CD4-positive, alpha-beta T cell treated with Interleukin-15 for 4 hours (primary cell): ENCODE measurements at places on chromosomes 5 and 9.

- no peak for DNase-seq
Measured at GRCh38 chr9:136086951-136087740, 7.9 kb downstream of the NACC2 start.

GRCh38 chr9:71506821-71507220, 261.5 kb downstream of the CEMIP2 start:
- DNase-seq: no peak

DNA sequence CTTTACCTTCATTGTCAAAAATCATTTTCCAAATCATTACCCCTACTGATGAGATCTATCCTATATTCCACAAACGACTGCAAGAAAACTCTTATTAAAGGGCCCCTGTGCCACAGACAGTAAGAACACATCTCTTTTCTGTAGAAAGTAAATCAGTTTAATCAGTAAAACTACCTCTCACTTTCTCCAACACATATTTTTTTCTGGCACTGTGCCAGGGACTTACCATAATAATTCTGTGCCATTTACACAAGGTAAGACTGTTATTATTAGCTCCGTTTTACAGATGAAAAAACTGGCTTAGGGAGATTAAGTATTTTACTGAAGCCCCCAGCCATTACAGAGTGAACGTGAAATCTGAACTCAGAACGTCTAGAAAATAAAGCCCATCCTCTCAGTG, 587.0 kb upstream of the COX7C start:
- DNase-seq: no peak

- no peak for DNase-seq
Measured at GRCh38 chr5:66367814-66368541, 223.9 kb downstream of the SREK1 start.

DNA sequence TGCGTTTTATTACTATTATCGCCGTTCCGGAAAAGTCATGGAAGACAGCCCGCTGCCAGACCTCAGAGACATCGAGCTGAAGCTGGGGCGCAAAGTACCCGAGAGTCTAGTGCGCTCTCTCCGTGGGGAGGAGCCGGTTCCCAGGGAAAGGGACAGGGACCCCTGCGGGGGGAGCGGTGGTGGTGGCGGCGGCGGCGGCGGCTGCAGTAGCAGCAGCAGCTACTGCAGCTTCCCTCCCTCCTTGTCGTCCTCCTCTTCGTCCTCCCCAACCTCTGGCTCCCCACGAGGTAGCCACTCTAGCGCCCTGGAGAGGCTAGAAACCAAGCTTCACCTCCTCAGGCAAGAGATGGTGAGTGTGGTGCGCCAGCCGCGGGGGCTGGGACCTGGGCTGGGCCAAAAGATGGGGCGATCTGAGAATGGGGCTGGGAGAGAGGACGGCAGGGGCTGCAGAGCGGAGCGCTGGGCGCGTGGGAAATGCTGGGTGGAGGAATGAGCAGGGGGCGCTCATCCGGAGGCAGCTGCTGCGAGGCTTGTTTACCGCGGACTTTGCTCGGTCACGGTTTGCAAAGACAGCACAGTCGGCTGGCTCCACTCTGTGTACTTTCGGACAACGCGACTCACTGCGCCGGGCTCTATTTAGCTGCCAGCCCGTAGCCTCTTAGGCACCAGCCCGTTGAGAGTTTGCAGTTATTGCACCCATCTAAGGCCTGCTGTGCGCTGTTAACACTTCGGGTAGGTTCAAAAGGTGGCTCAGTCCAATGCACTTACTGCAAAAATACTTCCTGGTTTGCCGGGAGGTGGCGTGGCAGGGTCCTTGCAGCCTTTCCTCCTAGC, 1.1 kb downstream of the LURAP1L start:
- DNase-seq: no peak

- DNase-seq: no peak
Measured at GRCh38 chr9:114504341-114505186, 709 bp downstream of the WHRN start.

- DNase-seq: peak; percentile 80
Measured at GRCh38 chr5:57298985-57299491, 125.2 kb downstream of the GPBP1 start.

GRCh38 chr5:176780176-176781053, 29.9 kb upstream of the UNC5A start:
- DNase-seq: no peak

DNA sequence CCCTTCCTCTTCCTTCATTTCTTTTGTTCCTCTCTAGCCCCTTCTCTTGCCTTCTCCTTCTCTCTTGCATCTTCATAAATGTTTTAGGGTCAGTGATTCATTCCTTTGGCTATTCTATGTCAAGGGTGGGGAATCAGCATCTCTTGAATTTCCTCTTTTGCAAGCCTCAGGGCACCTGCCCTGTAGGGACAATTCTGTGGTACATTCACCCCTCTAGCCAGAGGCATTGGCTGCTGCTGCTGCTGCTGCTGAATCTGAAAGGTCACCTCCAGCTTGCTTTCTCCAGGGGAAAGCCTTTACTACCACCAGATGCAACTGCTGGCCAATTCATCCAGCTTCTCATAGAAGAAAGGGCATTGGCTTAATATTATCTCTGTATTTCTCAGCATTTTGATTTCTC, 87.3 kb downstream of the INSYN2B start:
- DNase-seq: no peak

- no peak for DNase-seq
Measured at GRCh38 chr5:129572060-129572459, 112.0 kb downstream of the ADAMTS19 start.

DNA sequence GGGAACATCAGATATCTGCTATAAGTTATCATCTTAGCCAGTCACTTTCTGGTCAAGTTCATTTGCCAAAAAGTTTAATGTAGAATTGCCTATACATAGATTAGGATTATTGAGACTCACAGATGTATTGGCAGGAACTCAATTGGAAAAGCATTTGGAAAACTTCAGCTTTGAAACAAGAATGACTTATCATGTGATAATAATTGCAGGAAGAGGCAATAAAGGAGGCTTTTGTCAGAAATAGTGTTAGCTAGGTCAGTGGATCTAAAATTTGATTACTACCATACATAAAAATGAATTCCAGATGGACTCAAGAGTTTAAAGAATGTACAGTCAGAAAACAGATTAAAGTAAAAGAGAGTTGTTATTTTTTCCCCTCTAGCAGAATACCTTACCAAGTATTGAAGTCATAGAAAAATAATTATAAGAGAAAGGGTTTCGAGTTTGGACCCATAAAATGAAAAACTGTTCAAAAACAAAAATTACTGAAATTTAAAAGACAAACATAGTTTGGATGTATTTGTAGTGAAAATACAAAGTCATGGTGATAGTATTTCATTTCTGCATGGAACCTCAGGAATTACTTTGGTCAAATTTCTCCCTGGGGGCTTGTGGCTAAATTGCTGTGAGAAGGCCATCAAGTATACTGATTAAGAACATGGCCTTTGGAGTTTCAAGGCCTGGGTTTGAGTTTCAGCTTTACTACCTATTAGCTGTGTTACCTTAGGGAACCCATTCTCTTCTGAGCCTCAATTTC, 159.9 kb downstream of the TMEM38B start:
- DNase-seq: no peak

DNA sequence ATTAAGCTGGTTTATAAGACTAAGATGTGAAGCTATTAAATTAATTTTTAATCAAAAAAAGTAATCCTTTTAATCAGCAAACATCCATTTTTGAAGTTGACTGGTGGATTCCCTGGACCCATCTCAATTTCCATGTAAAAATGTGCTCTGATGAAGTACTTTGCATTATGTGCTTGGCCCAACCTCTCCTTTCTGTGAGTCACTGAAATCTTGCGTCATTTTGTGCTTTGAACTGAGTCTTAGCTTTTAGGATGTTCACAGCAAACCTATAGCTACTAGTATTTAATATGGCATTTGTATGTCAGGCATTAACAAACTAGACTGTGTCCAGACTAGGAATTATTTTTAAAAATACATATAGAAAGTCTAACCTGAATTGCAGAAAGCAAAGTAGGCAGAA, 55.0 kb upstream of the CDH12 start:
- DNase-seq: no peak

DNA sequence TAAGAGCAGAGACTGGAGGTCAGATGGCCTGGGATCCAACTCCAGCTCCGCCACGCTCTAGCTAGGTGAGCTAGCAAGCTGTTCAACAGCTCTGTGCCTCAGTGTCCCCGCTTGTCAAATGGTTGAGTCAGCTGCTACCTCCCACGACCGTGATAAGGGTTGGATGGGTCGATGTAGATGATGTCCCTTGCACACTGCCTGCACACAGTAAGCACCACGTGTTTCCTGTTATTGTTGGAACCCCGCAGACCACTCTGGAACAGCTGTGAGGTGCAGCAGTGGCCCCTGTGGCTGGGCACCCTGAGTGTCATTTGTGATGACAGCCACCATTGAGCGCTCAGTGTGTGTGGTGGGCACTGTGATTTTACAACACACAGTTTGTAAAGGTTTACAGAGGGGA, 54.0 kb upstream of the CTSL start:
- DNase-seq: no peak
